ENCODE measurements at places on chromosomes 6 and 20.

- no peak for DNase-seq
These were observed 43.7 kb downstream of the TMEM200A start for GRCh38 chr6:130409418-130410100.

DNA sequence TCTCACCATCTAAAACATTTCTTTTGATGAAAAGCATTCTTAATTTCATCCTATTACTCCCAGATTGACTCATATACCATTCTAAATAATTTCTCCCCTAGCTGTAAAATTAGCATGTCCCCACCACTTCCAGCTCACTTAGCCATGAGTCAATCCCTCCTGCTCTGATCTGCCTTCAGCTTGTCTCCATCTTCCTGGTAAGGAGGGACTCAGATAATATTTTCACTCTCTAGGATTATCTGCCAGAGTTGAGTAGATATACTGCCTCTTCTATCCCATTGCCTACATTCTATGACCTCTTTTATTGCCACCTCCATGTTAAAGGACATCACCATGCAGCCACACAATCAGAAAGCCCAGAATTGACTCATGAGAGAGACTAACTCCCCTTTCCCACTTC, 348.8 kb upstream of the POU3F2 start:
- no peak for DNase-seq

DNA sequence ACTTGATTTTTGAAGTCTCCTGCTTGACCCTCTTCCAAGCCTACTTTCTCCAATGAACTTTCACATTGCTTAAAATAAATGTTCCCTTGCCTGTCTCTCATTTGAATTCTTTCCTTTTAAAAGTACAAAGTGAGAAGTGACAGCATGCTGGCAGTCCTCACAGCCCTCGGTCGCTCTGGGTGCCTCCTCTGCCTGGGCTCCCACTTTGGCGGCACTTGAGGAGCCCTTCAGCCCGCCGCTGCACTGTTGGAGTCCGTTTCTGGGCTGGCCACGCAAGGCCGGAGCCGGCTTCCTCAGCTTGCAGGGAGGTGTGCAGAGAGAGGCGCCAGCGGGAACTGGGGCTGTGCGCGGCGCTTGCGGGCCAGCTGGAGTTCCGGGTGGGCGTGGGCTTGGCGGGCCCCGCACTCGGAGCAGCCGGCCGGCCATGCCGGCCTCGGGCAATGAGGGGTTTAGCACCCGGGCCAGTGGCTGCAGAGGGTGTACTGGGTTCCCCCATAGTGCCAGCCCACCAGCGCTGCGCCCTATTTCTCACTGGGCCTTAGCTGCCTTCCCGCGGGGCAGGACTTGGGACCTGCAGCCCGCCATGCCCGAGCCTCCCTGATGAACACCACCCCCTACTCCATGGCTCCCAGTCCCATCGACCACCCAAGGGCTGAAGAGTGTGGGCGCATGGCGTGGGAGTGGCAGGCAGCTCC, 31.9 kb downstream of the SERPINB6 start:
- DNase-seq = no peak

GRCh38 chr6:131231891-131232290, 96.6 kb downstream of the AKAP7 start:
- no peak for DNase-seq

DNA sequence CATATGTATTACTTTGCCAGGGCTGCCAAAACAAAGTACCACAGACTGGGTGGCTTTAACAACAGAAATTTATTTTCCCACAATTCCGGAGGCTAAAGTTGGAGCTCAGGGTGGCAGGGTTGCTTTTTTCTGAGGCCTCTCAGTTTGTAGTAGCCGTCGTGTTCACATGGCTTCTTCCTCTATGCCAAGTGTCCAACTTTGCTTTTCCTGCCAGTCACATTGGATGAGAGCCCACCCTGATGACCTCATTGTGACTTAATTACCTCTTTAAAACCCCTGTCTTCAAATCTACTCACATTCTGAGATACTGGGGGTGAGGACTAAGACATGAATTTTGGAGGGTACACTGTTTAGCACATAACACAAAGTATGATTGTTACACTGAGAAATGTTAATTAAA, 9.9 kb upstream of the ECT2L start:
- DNase-seq = no peak

- no peak for DNase-seq
These were observed 9.2 kb upstream of the IL22RA2 start for GRCh38 chr6:137182654-137183073.

GRCh38 chr6:27332692-27333641, 20.9 kb upstream of the POM121L2 start:
- peak; percentile 22 for DNase-seq

DNA sequence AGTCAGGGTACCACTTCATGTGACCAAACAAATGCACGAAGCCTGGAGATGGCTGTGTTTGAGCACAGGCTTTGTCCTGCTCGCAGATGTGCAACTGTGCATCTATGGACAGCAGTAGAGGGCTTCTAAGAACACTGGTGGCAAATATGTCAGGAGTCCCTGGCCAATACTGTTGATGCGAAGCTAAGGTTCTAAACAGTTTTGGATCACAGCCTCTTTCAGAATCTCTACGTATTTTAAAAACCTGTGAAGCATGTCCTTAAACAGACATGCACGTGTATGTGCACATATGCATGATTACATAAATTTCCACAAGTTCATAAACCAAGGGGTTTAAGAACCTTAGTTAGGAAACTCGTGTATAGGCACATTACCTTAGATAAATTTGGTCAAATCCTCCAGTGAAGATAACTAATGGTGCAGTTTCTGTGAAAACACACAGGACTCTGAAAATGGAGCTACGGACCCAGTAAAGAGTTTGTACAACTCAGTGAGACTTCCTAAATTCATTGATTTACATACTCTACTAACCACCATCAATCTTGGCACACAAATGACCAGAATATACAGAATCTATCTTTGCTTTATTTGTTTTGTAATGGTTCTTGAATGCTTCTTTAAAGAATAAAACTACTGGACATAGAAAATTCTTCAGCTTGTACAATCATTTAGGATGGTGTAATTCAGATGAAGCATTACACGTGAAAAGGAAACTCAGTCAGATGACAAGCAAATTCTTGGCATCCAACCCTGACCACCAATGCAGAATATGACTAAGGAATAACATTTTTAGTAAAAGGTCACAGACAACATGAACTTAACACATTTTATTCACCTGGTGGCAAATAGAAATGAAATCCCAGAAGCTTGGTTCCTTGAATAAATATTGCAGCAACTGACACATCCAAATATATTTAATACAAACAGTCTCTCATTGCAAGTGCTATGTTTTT, 27.4 kb downstream of the KCNQ5 start:
- no peak for DNase-seq

- no peak for DNase-seq
These were observed 79.8 kb downstream of the RTN4IP1 start for GRCh38 chr6:106549521-106549920.

DNA sequence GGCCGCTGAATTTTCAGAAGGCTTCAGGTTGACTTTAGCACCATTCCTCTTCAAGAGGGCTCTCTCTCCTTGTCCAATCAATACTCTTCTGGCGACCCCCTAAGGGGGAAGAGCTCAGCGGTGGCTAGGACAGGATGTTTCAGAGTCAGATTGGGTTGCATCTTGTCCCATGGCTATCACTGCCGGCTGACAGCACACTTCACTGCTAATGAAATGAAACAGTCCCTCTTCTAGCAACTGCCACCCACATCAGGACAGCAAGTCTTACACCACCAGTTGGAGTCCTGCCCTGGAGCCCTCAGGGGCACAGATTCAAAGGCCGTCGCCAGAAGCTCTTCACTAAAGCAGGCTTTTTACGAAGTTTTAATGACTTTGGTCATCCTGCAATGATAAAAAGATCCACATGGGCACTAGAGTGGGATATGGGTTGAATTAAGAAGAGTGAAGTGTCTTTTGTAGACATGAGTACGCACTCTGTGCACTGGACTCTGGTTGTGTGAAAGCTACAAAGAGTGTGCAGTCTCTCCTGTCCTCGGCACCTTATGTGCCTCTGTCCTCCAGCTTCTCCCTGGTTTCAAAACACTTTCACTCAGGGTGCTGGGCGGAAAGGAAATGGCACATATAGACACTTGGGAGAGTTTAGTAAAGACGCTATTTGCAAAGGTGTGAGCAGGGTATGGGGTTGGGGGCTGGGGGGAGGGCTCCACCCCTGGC, 66.1 kb upstream of the SLC22A16 start:
- no peak for DNase-seq

DNA sequence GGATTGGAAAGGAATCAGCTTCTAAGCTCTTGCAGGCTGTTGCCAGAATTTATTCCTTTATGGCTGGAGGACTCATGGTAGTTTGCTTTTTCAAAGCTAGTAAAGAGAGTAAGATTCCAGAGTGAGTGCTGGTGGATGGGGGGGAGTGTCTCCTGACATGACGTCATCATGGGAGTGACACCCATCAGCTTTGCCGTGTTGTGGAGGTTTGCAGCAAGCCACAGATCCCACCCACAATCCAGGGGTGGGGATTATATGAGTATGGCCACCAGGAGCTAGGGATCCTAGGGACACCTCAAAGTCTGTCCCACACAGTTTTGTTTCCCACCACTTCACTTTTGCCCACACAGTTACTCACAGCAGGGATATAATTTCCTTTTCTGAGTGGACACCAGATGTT, 28.7 kb upstream of the PMEPA1 start:
- no peak for DNase-seq

DNA sequence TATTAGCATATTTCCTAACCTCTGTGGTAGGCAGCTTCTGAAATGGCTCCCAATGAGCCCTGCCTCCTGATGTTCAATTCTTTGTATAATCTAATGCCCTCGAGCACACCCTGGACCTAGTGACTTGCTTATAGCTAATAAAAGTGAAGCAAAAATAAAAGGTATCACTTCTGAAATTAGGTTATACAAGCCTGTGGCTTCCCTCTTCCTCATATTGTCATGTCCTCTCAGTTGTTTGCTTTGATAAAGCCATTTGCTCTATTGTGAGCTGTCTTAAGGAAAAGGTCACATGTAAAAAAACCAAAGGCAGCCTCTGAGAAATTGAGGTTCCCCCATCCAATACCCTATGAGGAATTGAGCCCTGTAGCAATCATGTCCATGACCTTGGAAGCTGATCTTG, 442.1 kb upstream of the ADGRB3 start:
- DNase-seq = no peak

- no peak for DNase-seq
These were observed 14.2 kb downstream of the ITCH start for GRCh38 chr20:34377072-34377847.

GRCh38 chr20:62168061-62168460, 14.8 kb upstream of the MTG2 start:
- no peak for DNase-seq

DNA sequence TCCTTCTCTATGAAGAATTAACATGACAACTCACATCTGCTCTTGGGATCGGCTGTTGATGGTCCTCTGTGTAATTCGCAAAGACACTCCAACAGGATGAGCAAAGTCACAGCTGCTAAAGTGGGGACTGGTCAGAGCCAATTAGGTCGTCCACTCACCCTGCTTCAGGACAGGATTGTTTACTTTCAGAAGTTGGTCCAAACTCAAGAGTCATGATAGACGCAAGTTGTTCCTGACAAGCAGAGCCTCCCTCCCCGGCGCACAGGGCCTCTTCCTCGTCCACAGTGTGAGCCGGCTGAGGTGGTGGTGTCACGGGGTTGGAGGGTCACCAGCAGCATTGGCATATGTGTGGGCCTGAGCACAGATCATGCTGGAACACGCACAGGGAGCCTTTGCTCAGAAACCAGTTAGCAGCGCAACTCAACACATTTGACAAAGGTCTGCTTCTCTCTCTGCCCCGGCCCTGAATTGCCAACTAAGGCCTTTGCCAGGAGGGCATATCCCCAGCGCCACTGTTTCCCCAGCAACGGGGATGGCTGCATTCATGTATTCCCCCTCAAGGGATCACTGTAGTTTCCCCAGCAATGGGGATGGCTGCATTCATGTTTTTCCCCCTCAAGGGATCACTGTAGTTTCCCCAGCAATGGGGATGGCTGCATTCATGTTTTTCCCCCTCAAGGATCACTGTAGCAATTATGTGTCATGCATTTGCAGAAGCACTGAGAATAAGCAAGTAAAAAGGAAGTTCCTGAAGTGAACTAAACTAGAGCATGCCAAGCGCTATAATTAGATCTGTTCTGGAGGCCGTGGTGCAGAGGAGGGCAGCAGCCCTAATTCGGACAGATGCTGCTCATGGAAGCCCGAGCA, 111.7 kb downstream of the THBS2 start:
- no peak for DNase-seq

GRCh38 chr20:53785320-53785719, 191.7 kb upstream of the ZNF217 start:
- DNase-seq = no peak

DNA sequence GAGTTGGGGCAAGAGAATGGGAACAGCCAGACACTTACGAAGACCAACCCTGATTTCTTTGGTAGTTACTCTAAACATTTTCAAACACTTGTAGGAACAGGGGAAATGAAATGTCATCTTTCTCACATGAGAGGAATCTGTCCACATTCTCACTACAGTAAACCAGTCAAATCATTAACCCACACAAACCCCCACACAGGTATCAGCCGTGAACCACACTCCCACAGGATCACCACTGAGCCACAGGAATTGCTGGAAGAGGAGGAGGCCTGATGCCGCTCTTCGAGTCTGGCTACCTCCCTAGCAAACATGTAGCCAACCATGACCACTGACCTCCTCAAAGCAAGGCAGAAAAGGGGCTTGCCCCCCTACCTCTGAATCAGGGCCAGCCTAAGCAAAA, 6.9 kb upstream of the RSPO3 start:
- no peak for DNase-seq

DNA sequence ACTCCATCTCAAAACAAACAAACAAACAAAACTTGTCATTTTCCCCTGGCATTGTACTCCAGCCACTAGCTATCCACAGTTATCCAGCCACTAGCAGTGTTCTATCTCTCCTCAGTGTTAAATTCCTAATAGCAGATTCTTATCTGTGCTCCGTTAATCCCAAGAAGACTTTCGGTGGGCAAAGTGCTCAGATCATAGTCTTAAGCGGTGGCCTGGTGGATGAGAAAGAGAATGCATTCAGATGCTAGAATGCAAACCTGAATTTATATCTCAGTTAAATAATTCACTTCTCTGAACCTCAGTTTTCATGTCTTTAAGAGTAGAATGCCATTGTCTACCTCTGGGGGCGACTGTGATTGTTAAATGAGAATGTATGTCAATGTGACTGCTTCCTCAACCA, 47.7 kb upstream of the KCNG1 start:
- DNase-seq = no peak

DNA sequence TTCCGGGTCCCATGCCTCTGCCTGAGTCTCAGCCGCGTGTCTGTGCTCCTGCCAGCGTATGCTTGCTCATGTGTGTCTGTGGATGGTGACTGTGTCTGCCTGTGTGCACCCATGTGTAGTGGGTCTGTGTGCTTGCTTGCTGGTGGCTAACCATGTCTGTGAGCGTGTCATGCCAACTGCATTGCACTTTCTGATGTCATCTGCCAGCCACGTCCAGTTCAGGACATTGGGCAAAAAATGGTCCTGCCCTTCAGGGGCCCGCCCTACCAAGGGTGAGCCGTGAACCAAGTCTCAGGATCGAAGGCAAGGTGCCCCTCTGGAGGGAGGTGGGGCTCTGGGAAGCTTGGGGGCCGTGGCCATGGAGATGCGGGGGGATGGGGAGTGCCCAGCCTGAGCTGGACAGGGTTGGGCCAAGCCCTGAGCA, 9.4 kb upstream of the ZBTB46 start:
- no peak for DNase-seq

All from activated CD4-positive, alpha-beta T cell treated with anti-CD3 and anti-CD28 coated beads, Interleukin-2, amount 50 U/mL, for 4 hours (primary cell).